Activated CD8-positive, alpha-beta memory T cell treated with anti-CD3 and anti-CD28 coated beads for 36 hours (primary cell): ENCODE measurements at places on chromosomes 13 and 19. TPM values are rescaled to one million over a fixed set of nuclear protein-coding genes. Genes with fewer than 3 reads are reported as not detected.

CGB5 gene
- total RNA-seq: not detected

IGLON5 gene
- 0.21 TPM for total RNA-seq

PLK5 gene
- not detected for total RNA-seq

FFAR1 gene
- total RNA-seq: not detected

CTXN1 gene
- total RNA-seq: 0.91 TPM

IL4I1 gene
- 28.9 TPM for total RNA-seq

C19orf67 gene
- not detected for total RNA-seq

C1QTNF9 gene
- total RNA-seq: not detected

ATP4B gene
- total RNA-seq: not detected

TRAPPC6A gene
- 20.7 TPM for total RNA-seq

VSTM2B gene
- not detected for total RNA-seq

SYCN gene
- total RNA-seq: not detected

GJB2 gene
- 16.6 TPM for total RNA-seq

FAAP24 gene
- 8.3 TPM for total RNA-seq

DACH1 gene
- total RNA-seq: not detected

ZNF28 gene
- 15.4 TPM for total RNA-seq

LHB gene
- total RNA-seq: not detected

CLEC17A gene
- total RNA-seq: 1.2 TPM

FNDC3A gene
- 25.1 TPM for total RNA-seq

DAND5 gene
- total RNA-seq: not detected

FGF9 gene
- total RNA-seq: 1.7 TPM

LGI4 gene
- not detected for total RNA-seq

ERCC2 gene
- 27.0 TPM for total RNA-seq

KLK4 gene
- not detected for total RNA-seq

FXYD1 gene
- total RNA-seq: not detected

LILRB4 gene
- not detected for total RNA-seq

RNF17 gene
- total RNA-seq: not detected

AMH gene
- total RNA-seq: 6.3 TPM

HPN gene
- total RNA-seq: not detected

GIPC3 gene
- 0.67 TPM for total RNA-seq

ANKRD24 gene
- 1.0 TPM for total RNA-seq

KLK8 gene
- total RNA-seq: not detected

COMP gene
- not detected for total RNA-seq

ZNF709 gene
- total RNA-seq: 2.2 TPM

KLK7 gene
- not detected for total RNA-seq

SLC35E1 gene
- total RNA-seq: 56.1 TPM

CNFN gene
- not detected for total RNA-seq

HIPK4 gene
- total RNA-seq: 0.08 TPM

IL12RB1 gene
- 18.7 TPM for total RNA-seq

KLK5 gene
- total RNA-seq: not detected

CLEC4M gene
- not detected for total RNA-seq

CGB8 gene
- total RNA-seq: not detected

CEACAM16 gene
- total RNA-seq: not detected

KLK11 gene
- not detected for total RNA-seq

ZNF729 gene
- total RNA-seq: not detected

CRB3 gene
- total RNA-seq: 0.38 TPM

ADGRE3 gene
- not detected for total RNA-seq

FUT1 gene
- 0.06 TPM for total RNA-seq

MEIS3 gene
- total RNA-seq: not detected

MISP3 gene
- total RNA-seq: 1.1 TPM

ZNF823 gene
- 4.1 TPM for total RNA-seq

CIRBP gene
- total RNA-seq: 207 TPM

HCN2 gene
- 0.40 TPM for total RNA-seq

CXCL17 gene
- not detected for total RNA-seq

LGALS4 gene
- total RNA-seq: 0.65 TPM

DACT3 gene
- 2.0 TPM for total RNA-seq

PCP2 gene
- not detected for total RNA-seq

TMEM238 gene
- 11.3 TPM for total RNA-seq

SIGLEC12 gene
- total RNA-seq: 1.5 TPM

KIR3DL2 gene
- total RNA-seq: 0.34 TPM
